Ascending aorta (tissue), 2 donors: ENCODE measurements at places on chromosomes 2 and 18.

DNA sequence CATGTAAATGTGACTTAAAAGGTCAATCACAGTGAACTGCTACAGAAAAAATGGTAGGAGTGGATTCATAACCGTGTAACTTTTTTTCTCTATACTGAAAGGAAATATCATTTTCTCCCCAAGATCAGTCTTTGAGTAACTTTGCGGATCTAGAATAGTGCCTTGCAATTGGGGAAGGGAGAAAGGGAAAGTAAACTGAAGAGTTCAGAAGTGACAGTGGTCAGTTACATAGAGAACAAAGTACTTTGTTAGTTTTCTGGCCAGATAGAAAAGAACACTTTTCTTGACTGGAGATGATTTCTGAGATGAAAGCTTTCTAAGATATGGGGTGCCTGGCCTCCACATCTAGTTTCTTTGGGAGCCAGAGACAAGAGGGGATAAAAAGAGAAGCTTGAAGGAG, 26.6 kb downstream of the PARD3B start:
- no peak for DNase-seq

GRCh38 chr2:112699984-112700667, 20.7 kb upstream of the NT5DC4 start:
- no peak for DNase-seq

- DNase-seq = peak; percentile 77
Observed at GRCh38 chr18:13800505-13801259, 23.3 kb upstream of the MC5R start.

DNA sequence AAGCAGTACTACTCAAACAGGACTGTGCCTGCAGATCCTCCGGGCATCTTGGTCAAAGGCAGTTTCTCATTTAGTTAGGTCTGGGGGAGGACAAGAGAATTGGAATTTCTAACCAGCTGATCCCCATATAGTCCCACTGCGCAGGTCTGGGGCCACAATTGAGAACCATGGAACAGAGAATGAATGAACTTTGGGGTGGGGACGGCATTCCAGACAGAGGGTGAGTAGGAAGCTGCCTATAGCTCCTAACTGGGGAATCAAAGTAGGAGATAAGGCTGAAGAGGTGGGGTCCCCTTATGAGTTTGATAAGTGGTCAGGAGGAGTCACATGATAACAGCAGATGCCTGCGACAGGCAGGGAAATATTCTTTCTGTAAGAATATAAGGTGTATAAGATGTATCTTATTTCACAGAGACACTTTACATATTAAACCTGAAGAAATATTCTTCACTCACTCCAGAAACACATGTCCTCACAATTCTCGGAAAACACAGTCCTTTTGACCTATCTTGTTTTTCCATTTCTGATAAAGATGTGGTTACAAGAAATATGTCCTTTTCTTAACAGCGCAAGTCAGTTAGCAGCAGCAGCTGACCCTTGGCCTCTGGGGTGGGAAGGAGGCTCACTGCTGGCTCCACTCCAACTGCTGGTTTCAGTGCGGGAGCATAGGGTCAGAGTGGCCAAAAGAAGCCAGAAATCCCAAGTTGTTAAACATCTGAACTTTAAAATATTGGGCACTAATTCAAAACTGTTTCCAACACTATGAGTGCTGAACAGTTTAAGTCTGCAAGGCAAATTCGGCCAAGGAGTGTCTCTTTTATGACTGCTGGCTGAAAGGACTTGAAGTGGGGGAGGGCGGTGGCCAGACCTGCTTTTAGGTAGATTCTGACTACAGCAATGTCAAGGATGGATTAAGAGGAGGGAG, 12.6 kb upstream of the TMEM214 start:
- DNase-seq = peak; percentile 65

- DNase-seq = no peak
Observed at GRCh38 chr2:158191076-158191895, 89.6 kb downstream of the UPP2 start.

- DNase-seq = no peak
Observed at GRCh38 chr2:25252291-25253152, 84.1 kb upstream of the POMC start.

DNA sequence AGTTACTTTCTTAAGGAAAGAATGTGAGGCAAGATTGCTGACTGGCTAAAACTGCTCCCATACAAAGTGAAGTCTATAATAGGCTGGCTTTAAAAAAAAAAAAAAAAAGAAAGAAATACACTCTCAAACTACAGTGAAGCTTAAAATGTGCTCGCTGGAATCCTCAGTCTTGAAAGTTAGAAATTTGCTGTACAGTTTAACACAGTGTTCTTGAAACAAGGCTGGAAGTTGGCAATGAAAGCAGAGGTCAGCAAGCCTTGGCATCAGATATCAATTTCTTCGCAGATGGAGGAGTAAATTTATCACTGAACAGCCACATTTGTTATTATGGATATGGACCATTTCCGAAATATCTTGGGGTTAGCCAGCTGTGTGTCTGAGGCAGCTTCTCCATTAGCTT, 392.9 kb downstream of the ZNF516 start:
- no peak for DNase-seq

DNA sequence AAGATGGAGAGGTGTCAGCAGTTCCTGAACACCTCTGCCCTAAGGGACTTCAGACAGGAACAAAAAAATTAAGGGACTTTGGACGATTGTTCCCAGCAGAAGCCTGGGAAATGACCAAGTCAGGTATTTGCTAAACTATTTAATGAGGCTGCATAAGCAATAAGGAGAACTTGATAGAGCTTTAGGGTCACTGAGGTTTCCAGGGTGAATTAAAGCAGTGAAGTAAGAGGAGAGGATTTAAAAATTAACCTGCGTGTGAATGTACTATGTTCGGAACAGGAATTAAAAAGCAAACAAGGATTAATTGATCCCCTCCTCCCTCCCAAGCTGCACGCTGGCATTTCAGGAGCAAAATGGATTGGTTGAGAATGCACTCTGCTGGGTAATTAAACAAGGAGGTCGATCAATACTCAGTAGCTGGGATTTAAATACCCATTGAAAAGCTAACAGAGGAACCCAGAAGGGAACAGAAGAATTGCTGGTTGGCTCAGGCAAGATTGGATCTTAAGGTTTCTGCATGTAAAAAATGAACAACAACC, 157.2 kb downstream of the RNF152 start:
- DNase-seq = no peak

- DNase-seq = no peak
Observed at GRCh38 chr2:83370419-83370762, 1088.7 kb downstream of the SUCLG1 start.
